ENCODE measurements at places on chromosomes 5 and 9.

DNA sequence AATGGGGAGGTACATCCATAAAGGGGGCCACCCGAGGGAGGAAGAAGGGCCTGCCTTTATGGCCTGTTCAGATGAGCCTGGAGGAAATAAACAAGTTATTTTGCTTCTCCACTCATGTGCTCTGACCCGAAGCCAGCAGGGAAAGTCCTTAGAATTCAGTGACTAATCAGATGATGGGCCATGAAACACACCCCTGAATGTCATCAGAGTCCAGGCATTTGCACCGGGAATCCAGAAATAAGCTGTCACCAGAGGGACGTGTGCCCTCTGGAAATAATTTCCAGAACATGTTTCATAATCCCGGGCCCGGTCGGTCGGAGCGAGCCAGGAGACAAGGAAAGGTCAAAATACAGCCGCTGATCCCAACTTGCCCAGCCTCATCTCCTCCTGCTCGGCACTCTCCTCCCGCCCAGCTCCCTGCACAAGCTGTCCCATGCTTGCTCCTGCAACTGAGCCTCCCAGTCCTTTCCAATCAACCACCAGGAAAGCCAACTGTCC is 73.6 kb upstream of the ZNF622 start:
- DNase-seq = no peak

GRCh38 chr5:122774519-122774860 is 390 bp upstream of the SNX2 start:
- no peak for DNase-seq

GRCh38 chr5:91166059-91166807 is 216.9 kb downstream of the ARRDC3 start:
- DNase-seq = no peak

- no peak for DNase-seq
Measured at GRCh38 chr5:180472269-180472668, 21.9 kb upstream of the CNOT6 start.

DNA sequence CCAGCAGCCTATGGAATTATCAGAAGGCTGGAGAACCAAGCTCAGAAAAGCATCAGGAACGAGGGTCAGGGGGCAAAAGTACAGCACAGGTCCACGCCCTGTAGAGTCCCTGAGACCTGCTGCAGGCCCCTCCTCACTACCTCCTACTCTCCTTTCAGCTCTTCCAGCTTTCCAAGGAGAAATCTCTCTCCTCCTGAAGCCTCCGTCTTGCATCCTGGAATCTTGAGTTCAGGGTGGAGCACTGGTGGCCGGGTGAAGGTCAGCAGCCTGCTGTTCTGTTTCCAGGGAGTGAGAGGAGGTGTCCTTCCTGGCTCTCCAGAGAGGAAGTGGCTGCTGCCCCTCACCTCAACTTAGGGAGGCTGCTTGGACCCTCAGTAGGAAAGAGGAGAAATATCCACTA is 342.3 kb downstream of the ZSWIM6 start:
- no peak for DNase-seq
